ENCODE measurements at places on chromosomes 4 and X.

- DNase-seq = no peak
Observed at GRCh38 chr4:108140328-108140727, 28.4 kb downstream of the LEF1 start.

GRCh38 chrX:69088171-69088938 is 76.9 kb downstream of the PJA1 start:
- no peak for DNase-seq

- DNase-seq = no peak
Observed at GRCh38 chrX:119529345-119530276, 35.6 kb downstream of the STEEP1 start.

DNA sequence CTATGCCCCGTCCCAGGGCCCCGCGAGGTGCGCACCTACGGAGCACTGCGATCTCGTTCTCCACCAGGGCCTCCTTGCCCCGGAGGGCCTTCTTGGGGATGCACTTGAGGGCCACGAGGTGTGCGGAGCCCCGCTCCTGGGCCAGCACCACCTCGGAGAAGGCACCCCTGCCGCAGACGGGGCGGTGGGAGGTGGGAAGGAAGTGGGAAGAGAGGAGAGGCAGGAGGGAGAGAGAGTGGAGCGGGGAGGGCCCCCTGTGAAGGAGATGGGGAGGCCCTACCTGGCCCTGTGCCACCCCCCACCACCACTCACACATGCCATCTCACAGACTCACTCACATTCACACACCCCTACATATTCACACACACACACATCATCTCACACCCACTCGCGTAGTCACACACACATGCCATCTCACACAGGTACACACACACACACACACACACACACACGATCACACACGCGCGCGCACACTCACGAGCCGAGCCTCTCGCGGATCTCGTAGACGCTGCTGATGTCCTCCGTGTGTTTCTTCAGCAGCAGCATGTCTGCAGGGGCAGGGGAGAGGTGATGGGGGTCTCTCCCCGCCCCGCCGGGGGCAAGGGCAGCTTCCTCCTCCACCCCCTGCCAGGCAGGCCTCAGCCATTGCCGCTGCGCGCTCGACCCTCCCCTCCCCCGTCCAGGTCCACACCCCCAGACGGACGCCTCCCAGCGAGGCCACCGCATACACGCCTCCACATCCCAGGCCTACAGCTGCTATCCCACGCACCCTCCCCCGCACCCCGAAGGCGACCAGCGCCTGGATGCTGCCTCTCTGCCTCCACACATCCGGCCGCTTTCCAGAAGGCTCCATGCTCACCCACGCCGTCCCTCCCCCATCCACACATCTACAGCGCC is 834 bp downstream of the PNCK start:
- no peak for DNase-seq

GRCh38 chr4:9771034-9771433 is 10.4 kb upstream of the DRD5 start:
- no peak for DNase-seq

GRCh38 chr4:30399476-30399875 is 320.7 kb upstream of the PCDH7 start:
- no peak for DNase-seq

DNA sequence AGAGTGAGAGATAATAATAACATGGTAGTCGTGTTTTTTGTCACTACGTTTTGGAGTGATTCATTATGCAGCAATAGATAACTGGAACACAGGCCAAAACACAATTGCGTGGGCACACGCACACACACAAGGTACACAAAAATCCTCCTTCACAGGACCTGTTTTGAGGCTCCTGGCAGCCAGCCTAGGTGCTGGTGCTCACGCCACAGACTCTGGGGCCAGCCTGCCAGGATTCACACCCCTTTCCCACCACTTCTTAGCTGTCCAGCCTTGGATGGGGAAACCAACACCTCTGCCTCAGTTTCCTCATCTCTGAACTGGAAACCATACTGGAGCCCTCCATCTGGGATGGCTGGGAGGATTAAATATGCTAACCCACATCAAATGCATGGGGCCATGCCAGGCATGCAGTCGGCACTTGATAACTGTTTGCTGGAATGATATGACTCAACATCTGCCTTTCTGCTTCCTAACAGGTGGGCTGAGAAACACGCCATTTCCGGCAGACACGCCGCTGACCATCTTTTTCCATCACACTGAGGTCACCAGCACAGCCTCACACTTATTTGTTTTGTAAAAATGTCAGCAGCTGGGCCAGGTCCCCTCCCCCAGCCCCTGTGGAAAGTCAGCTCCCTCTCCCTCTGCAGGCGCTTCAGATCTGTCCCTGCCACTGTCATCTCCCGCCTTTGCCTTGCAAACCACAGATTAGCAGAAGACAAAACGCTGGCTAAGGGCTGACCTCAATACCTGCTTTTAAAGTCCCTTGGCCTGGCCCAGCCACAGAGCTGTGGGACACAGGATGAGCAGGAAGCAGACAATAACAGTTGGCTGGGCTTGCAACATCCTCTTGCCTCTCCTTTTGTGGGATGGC is 237.5 kb downstream of the BCOR start:
- no peak for DNase-seq

DNA sequence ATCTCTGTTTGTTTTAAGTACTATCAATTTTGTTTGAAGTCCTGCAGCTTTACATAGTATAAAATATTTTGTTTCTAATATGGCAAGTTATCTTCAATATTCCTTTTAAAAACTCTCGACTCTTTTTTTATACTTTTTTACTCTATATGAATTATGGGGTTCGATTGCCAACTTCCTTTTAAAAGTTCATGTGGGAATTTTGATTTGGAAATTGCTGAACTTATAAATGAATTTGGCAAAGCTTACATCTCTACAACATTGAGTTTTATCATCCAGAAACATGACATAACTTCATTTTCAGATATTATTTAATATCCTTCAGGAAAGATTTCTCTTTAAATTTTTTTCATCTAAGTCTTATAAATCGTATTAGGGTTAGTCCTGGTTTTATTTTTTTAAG is 60.8 kb downstream of the ASB9 start:
- DNase-seq = no peak

DNA sequence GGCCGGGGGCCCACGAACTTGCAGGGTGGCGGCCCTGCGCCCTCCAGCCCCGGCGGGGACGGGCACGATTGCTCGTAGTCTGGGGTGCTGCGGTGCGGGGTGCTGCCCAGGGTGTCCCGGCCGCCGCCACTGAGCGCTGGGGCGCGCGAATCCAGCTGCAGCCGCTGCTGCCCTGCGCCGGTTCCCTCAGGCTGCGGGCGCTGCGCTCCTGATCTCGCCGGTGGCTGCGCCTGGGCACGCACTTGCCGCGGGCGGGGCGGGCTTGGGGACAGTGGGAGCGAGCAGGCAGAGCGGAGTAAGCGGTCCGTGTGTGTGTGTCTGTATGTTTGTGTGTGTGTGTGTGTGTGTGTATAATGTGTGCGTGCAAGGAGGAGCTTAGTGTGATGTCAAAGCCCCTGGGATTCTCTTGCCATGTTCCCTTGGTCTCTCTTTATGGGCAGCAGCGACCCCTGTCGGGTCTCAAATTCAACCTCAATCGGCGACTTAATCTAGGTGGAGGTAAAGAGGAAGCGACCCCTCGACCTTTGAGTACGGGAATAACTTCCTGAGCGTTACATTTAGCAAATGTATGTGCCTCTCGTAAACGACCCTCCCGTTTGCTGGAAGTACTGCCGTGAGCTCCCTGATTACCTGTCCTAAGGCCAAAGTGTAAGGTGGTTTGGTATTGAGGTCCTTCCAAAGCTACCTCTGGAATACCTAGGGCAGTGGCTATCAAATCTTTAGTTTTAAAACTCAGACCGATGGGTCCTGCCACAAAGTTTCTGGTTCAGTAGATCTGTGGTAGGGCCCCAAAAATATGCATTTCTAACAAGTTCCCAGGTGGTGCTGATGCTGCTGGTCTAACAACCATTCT is at the start of gene RNF150:
Gene RNF150, minus strand, starts transcription at position 324 of the 853 bp plus-strand sequence.
- peak; percentile 45 for DNase-seq

GRCh38 chrX:19392703-19393102 is 49.0 kb downstream of the PDHA1 start:
- DNase-seq = no peak

DNA sequence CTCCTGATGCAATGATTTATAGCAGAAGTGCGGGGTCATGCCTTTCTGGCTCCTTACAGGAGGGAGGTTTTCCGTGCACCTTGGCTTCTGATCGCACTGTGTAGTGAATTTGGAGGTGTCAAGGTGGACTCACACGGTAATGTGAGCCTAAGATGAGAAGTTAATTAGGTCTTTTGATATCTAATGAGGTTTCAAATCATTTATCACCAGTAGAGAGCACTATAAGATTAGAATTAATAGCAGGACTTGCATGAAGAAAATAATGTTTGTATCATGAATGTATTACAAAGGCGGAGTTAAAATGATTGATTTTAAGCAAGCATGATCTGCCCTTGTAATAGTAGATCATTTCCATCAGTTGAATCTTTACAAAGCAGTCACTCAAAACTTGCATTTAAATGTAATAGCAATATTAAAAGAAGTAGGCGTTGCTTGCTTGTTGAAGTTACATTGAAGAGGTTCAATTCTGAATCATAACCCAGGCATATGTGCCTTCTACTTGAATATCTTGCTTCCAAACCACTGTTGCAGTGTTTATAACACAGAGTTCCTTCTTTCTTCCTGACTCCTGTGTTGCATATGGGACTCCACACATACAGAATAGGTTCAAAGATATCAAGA is 152.1 kb downstream of the FMR1NB start:
- no peak for DNase-seq

GRCh38 chrX:100871594-100872560 is 2.3 kb downstream of the NOX1 start:
- DNase-seq = no peak

DNA sequence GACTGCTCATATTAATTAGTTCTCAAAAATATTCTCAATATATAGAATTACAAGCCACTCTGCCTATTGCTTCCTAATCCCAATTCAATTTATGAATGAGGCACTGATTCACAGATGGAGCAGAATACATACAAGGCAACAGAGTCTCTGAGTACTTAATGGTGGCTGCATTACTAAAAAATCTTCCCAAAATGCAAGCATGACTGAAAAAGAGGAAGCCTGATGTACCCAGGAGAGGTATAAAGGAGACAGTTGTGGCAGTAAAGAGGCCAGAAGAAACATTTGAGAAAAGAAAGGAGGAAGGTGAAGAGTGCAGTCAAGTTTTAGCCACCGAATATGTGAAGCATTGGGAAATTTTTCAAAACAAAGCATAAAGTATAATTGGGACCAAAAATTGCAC is 163.2 kb upstream of the INTU start:
- DNase-seq = no peak

- DNase-seq = no peak
Observed at GRCh38 chr4:40718586-40718985, 31.2 kb upstream of the NSUN7 start.

DNA sequence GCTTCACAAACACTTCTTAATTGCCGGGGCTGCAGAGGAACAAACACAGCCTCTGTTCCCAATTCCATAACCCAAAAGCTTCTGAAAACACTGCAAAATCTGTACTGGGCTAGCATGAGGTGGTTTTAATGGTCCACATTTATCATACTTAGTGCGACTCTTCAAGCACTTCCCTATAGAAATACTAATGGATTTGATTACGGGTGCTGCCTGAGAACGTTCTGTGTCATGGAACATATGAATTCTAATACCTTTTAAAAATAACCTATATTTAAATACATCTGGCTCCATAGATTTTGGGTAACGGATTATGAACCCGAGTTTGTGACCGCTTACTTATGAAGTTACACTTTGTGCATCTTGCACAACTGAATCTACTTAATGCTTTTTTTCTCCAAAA is 35.4 kb upstream of the STS start:
- DNase-seq = no peak

DNA sequence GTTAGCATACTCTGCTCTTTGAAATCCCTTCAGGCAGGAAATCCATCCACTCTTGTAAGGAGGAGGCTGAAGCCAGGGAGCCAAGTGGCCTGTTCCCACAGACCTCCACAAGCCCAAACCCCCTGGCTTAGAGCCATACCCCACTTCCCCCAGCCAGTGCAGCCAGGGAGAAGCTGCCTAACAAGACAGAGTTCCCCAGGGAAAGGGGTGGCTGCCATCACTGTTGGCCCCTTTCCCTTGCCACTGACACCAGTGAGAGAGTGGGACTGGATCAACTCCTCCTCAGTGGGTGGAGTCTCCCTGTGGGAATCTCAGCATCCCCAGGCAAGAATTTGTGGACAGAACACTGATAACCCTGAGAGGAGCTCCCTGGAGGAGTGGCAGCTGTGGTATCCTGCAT is 389.4 kb downstream of the PABPC4L start:
- no peak for DNase-seq

DNA sequence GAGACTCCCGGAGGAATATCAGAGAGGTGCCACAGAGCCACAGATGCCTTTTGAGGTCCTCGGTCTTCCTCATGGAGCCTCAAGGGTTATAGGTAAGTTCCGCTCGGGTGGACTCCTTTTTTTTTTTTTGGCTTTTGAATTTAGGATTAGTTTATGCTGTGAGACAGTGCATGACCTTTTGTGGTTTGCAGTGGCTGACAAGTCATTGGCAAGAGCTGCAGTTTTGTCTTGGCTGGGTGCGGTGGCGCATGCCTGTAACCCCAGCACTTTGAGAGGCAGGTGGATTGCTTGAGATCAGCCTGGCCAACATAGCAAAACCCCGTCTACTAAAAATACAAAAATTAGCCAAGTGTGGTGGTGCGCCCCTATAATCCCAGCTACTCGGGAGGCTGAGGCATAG is 4.5 kb upstream of the GRSF1 start:
- DNase-seq = no peak

DNA sequence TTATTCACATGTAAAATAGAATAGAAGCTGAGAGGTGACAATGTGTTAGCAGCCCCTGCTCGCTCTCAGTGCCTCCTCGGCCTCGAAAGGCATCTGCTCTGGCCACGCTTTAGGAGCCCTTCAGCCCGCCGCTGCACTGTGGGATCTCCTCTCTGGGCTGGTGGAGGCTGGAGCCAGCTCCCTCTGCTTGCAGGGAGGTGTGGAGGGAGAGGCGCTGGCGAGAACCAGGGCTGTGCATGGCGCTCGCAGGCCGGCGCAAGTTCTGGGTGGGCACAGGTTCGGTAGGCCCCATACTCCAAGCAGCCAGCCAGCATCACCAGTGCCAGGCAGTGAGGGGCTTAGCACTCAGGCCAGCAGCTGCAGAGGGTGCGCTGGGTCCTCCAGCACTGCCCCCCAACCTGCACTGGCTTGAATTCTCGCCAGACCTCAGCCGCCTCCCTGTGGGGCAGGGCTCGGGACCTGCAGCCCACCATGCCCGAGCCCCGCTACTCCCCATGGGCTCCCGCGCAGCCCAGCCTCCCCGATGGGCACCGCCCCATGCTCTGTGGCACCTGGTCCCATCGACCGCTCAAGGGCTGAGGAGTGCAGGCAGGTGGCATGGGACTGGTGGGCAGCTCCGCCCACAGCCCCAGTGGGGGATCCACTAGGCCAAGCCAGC is 1346.7 kb upstream of the IGFBP7 start:
- no peak for DNase-seq

GRCh38 chr4:182969651-182970279 is 52.6 kb upstream of the DCTD start:
- DNase-seq = peak; percentile 15

- no peak for DNase-seq
Observed at GRCh38 chr4:174307694-174308093, 24.0 kb downstream of the CEP44 start.

- no peak for DNase-seq
Observed at GRCh38 chr4:97987019-97987648, 156.1 kb downstream of the STPG2 start.

All from DMS79 (cell line).